ENCODE measurements at places on chromosomes 1 and 21.
A peak's percentile ranks its signal among the peaks of the same experiment; 100 is the strongest.

DNA sequence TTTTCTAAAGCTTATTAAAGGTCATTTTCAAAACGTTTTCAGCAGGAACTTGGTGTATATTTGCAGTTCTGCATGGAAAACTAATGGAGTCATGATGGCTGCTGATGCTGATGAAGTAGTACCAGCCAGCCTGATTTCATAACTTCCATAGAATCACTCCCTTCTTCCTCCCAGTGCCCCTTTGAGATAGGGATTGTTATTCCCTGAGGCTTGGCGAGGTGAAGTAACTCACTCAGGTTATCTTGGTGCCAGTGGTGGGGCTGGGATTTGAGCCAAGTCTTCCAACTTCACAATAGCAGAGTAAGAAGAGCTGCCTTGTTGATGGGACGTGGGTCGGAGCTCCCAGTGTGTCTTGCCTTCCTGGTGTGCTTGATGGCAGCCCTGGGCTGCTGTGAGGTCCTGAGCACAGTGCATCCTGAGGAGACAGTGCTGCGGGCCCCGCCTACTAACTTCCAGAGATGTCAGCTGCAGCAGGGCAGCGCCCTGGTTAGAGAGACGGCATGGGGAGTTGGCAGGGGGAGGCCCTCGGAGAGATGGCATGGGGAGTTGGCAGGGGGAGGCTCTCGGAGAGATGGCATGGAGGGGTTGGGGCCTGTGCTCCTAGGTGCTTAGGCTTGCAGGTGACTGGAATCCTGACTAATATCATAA lies 92.6 kb downstream of the PCBP3 start:
- DNase-seq = no peak

DNA sequence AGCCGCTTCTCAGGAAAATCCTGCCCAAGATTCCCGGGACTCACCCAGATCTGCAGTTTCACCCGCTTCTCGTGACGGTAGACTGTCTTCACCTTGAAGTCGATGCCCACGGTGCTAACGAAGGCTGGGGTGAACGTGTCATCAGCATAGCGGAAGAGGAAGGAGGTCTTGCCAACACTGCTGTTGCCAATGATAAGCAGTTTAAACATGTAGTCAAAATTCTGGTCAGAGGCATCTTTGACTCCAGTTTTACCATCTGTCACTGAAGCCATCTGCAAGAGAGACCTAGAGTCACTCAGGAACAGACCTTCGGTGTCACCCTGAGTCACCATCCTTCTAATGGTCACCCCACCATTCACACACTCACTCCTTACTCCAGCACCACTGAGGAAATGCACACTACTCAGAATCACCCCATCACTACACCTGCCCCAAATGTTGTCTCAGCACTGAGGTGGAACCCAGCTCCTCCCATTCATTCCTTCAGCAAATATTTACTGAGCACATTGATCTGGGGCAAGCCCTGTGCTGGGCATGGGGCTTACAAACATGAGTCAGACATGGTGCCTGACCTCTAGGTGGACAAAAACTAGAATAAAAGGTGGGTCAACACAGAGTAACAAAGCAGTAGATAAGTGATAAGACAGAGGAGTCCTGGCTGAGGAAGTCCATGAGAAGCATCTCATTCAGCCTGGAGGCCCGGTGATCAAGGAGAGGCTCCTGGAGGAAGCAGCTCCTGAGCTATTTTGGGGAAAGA lies 13.5 kb downstream of the RAB3B start:
- DNase-seq = peak; percentile 72

DNA sequence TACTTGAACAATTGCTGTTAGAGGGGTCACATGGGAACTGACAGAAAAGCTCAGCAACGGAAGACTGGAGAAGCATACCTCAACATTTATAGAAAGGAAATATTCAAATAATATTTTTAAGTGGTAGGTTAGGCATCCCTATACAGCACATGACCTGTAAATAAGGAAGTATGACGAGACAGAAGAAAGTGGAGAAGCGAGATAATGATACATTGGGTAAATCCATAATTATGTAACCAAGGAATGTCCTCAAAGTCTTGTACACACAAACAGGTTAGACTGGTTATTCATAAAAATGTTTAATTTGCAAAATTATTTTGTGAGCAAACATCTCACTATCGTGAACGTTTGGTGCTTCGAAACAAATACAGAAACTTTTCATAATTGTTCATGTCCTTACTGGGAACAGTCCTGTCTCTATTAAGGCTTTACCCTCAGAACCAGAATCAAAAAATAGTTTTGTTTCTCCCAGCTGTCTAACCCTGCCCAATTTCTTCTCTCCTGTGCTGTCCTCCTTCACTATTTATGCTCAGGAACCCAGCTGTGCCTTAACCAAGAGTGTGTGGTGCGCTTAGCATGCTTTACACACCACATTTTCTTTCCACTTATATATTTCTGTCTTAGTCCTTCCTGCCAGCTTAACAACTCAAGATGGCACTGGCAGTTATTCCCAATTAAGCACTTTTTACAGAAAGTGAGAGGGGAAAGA lies 10.2 kb downstream of the KMO start:
- no peak for DNase-seq

DNA sequence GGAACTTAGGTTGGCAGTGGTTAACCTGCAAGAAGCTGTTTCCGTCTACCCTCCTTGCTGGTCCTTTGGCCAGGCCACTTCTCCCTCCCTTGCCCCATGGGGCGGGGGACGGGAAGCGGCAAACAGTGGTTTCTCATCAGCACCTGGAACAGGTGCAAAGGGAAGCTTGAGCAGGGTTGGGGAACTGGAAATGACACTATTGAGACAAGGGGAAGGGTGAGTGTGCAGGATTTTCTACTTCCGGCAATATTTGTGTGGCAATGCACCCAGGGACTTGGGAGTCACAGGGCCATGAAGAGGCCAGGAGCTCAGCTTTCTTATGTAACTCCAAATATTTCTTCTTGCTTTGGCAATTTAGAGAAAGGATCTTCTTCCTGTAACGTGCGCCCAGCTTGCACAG lies 29.0 kb upstream of the SARS1 start:
- DNase-seq = no peak

GRCh38 chr21:38752051-38752505 lies 53.7 kb upstream of the ETS2 start:
- no peak for DNase-seq

DNA sequence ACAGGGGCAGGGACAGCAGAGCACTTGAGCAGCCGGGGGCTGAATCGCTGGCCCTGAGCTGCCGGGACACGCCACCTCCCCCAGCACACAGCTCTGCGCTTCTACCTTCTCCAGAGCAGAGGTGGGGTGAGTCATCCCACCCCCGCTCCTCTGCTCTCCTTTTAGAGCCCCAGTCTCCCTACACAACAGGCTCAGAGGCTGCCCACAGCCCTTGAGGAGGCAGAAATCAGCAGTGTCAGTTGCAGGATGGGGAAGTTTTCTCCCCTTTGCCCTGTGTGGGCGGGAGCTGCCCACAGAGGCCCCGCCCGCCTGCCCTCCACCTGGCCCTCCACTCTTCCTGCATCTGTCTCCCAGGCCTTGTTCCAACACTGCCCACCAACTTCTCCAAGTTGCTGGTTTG lies 94.6 kb downstream of the STUM start:
- no peak for DNase-seq
